ENCODE measurements at places on chromosomes 3 and 15. TPM values are rescaled to one million over a fixed set of nuclear protein-coding genes. Genes with fewer than 3 reads are reported as not detected.

Gene CHRFAM7A
- 5.1 TPM for total RNA-seq

Gene FETUB
- total RNA-seq: not detected

Gene CCDC54
- not detected for total RNA-seq

Gene UBA7
- 57.9 TPM for total RNA-seq

Gene LRRIQ4
- not detected for total RNA-seq

Gene SERPINI1
- 2.5 TPM for total RNA-seq

Gene GPR149
- total RNA-seq: not detected

Gene PATL2
- 19.2 TPM for total RNA-seq

Gene ITIH1
- total RNA-seq: 0.52 TPM

Gene SH2D7
- total RNA-seq: not detected

Gene CPNE4
- 0.10 TPM for total RNA-seq

Gene TAGLN3
- not detected for total RNA-seq

Gene ADAMTS17
- total RNA-seq: 7.6 TPM

Gene KCNMB2
- total RNA-seq: not detected

Gene C3orf85
- not detected for total RNA-seq

Measured in mononuclear cell (primary cell).